ENCODE measurements at places on chromosomes 13 and 19.

DNA sequence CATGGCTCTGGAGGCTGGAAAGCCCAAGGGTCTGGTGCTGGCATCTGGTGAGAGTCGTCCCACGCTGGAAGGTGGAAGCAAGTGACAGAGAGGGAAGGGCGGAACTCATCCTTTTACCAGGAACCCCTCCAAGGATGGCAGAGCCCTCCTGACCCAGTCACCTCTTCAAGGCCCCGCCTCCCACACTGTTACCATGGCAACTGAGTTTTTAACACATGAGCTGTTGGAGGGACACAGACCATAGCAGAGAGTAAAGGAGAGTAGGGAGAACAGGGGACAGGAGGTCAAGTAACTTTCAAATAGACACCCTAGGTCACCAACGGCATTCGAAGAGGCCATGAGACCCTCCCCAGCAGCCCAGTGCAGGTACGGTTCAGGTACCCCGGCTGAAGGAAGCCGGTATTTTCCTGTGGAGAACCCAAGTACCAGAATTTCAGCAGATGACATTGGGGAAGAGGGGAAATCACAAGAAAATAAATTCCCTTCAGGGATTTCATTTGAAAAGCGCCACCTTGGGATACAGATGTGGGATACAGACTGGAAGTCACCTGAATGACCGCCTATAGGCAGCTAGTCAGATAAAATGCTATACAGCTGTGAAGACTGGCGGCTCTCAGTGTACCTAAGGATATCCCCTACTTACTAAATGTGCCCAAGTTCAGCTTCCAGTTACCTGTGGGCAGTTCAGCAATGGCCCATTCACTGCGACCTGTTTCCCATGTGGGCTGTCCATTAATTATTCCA is 8.0 kb downstream of the IL17D start:
- DNase-seq = no peak

DNA sequence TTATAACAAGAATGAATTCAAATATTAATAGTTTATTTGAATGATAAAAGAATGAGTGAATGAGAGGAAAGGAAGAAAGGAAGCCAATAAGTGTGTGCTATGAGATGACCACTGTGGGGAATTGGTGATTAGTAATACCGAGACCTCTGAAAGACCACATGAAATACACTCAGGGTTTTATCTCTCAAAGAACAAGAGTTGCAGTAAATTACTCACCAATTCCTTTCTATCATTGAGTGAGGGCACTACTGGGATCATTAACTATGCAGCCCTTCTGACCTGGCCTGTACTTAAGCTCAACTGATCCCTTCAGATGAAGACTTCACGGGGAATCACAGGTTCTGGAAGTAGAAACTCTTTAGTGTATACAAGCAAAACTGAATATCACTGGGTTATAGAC is 1636.1 kb downstream of the SLITRK5 start:
- no peak for DNase-seq

GRCh38 chr19:14022469-14022868 is 5.5 kb upstream of the RLN3 start:
- no peak for DNase-seq

- no peak for DNase-seq
These were observed 14.6 kb downstream of the CBARP start for GRCh38 chr19:1223018-1223855.

GRCh38 chr13:46378411-46378810 is 8.6 kb downstream of the RUBCNL start:
- no peak for DNase-seq

GRCh38 chr19:33247441-33247819 is 21.8 kb upstream of the SLC7A10 start:
- no peak for DNase-seq

GRCh38 chr19:18800636-18801035 is 9.5 kb upstream of the COMP start:
- no peak for DNase-seq

Data from cerebellar nuclear complex (tissue), 1 donor.